ENCODE measurements at places on chromosomes 2 and 18.

GRCh38 chr2:10007435-10007834 lies 35.9 kb upstream of the KLF11 start:
- DNase-seq = no peak

GRCh38 chr18:13260935-13261640 lies 42.5 kb downstream of the LDLRAD4 start:
- no peak for DNase-seq

DNA sequence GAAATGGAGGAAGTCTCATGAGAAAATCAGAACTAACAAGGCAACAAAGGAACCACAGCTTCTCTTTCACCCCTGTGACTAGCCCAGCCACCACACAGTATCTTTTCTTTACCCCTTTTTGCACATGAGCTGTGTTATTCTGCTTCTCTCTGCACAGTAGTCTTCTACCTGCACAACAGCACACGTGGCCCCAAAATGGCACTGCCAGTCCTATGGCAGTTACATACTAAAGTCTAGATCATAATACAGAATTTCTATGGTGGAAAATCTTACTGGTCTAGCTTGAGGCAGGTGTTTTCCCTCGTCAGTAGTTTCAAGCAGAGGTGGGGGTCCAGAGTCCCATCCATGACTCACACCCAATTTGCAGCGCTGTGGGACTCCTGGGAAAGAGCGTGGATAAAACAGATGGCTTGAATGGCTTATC lies 177.7 kb downstream of the DIS3L2 start:
- DNase-seq = no peak

DNA sequence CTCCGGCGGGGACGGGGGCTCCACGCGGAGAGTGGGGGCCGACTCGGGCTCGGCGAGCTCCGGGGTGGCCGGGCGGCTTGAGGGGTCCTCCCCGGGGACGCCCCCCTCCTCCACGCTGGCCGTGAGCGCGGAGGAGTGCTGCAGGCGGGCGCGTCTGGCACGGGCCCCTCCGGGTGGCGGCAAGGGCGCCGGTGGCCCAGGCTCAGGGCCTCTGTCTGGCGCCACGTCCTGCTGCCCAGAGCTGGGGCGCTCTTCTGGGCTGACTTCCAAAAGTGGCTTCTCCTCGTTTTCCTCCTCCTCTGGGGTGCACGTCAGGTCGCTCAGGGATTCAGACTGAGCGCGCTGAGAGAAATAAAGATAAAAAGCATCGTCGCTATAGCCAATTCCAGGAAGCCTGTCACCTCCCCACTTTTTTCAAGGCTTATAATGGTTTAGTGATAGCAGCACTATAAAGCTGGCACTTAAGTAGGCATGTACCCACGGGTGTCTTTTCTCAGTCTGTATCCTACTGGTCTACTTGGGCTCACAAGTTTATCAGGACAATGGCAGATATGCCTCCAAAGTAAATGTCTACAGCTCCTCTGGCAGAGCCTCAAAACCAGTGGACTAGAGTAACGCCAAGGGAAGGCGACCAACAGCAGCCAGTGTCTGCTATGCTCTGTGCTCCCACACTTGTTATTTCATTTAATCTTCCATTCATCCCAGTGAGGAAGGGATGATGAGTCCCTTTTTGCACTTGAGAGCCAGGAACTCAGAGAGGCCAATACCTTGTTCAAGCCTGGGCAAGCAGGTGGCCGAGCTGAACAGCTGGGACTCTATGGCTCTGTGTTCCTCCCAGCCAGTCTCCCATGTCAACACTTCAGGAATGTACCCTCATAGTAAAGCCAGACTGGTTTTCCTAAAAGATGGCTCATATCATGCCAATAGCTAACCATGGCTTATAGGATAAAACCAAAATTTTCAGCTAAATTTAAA lies 92.6 kb upstream of the MGAT4A start:
- DNase-seq = no peak

GRCh38 chr18:57819671-57820460 lies 16.8 kb upstream of the ATP8B1 start:
- DNase-seq = peak; percentile 81

DNA sequence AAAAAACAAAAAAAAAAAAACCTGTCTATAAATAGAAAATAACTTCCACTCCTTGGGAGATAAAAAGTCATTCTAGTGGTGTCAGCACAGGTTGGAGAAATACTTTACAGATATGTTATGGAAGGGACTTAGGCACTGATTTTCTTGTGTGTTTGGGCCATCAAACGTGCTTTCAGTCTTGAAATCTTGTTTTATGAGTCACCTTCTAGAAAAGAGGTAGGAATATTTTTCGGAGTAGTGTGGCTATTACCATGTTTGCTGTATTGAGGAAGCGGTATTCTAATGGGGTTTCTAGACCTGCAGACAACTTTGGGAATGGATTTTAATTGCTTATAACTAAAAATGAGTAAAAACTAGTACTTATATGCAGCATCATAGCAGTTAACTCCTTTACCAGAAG lies 12.0 kb downstream of the HNMT start:
- DNase-seq = no peak

DNA sequence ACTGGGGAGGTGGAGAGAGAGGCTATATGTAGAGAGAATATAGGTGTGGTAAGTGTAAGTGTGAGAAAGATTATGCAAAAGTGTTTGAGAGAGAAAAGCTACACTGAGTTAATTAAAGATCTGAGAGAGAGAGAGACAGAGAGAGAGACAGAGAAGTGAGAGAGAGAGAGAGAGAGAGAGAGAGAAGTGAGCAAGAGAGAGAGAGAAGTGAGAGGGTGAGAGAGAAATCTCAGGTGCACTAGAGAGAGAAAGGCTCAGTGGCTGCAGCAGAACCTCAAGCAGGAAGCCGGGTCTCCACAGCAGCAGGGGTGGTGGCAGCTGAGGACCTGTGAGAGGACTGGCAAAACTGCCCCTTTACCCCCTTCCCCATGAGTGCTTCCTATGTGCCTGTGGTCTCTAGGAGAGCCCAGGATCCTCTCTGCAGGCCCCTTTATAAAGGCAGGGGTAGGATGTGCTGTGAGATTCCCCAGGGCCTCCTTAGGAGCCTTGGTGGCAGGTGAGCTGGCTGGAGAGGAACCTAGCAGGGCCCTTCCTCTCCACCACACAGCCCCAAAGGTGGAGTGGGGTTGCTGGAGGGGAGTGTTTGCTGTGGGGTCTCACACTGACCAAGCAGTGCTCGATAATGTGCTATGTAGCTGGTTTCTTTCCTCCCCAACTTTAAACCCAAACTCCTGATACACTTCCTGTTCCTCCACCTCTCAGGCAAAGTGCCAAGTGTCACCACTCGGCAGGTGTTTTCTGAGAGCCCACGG lies 52.6 kb downstream of the SLC4A5 start:
- DNase-seq = no peak

- no peak for DNase-seq
These were observed 107.0 kb downstream of the MGAT5 start for GRCh38 chr2:134360745-134361487.

DNA sequence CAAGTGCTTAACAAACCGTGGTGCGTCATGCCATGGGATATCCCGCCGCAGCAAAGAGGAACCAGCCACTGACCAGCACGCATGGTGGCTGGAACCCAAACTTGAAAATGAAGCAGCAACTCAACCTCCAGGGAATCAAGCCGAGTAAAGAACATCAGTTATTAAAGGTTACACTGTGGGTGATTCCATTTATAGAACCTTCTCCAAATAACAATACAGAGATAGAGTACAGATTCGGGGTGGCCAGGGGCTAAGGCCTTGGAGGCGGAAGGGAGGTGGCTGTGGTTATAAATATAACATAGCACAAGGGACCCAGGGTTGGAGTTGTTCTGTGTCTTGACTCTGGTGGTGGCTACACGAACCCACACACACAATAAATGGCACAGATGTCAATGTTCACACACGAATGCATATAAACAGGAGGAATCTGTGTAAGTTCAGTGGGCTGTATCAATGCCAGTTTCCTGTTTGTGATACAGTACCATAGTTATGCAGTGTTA lies 123.1 kb downstream of the EIPR1 start:
- DNase-seq = no peak

- peak; percentile 61 for DNase-seq
These were observed 11.4 kb upstream of the MAPRE2 start for GRCh38 chr18:35029770-35030169.

DNA sequence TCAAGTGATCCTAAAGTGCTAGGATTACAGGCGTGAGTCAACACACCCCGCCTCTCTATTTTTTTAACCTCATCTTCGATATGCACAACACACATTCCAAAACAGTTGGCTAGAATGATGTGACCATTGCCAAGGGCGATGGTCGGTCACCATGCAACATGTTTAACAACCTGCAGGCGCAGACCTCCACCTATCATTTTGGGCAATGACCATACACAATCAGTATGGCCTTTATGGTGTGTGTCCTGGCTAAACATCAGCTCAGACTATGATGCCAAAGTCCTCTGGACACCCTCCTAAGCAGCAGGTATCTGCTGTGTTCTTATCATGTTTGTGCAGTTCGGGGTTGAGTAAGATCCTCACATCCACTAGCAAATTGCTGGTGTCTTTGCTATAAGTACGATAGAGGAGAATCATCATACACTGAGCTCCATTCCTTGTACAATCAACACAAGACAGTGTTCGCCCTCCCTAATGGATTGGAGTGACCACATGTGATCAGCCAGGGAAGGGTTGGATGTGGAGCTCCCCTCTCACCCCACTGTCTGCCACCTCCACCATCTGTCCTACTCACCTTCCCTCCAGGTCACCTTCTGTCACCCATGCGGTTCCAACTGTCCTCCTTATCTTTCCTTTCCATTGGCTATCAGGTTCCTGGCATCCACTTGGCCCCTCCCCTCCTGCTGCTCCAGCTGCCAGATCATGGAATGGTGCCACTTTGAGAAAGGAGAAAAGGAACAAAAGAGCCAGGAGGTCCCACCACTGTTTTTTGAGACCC lies 7.9 kb upstream of the RNF152 start:
- no peak for DNase-seq

DNA sequence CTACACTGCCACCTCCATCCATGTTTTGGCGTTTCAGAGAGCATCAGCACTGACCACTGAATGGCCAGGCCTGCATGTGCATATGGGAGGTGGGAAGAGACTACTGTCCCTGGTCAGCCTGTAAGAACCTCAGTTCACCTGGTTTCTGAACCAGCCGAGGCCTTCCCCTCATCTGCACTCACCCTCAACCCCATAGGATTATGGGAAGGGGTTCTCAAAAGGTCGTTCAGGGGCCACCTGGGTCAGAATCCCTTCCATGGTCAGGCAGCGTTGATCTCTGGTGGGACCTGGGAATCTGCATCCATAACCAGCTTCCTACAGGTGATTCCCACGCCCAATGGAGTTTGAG lies 36.7 kb downstream of the TET3 start:
- DNase-seq = no peak

Data from suppressor macrophage treated with lipopolysaccharide for 4 hours (primary cell).